ENCODE measurements at places on chromosomes 3 and 15. TPM values are rescaled to one million over a fixed set of nuclear protein-coding genes. Genes with fewer than 3 reads are reported as not detected.

DNA sequence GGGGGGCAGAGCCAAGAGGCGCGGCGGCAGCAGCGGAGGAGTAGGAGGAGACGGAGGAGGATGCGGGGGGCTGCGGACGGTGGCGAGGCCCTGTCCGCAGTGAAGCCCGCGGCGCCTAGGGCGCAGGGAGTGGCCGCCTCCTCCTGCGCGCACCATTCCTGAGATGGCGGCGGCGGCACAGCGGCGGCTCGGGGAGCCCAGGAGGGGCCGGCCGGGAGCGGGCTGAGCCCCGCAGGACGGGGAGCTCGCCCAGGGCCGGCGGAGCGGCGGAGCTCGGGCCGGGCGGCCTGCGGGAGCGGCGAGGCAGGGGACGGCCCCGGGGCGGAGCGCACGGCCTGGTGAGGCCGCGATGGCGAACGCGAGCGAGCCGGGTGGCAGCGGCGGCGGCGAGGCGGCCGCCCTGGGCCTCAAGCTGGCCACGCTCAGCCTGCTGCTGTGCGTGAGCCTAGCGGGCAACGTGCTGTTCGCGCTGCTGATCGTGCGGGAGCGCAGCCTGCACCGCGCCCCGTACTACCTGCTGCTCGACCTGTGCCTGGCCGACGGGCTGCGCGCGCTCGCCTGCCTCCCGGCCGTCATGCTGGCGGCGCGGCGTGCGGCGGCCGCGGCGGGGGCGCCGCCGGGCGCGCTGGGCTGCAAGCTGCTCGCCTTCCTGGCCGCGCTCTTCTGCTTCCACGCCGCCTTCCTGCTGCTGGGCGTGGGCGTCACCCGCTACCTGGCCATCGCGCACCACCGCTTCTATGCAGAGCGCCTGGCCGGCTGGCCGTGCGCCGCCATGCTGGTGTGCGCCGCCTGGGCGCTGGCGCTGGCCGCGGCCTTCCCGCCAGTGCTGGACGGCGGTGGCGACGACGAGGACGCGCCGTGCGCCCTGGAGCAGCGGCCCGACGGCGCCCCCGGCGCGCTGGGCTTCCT, at the start of gene GPR27:
Gene GPR27 (plus strand): TSS at position 155 of the 909 bp plus-strand sequence. CDS start 195 bp downstream, at position 350.
- DNase-seq: no peak

The SLC6A11 gene
- not detected for polyA plus RNA-seq

DNA sequence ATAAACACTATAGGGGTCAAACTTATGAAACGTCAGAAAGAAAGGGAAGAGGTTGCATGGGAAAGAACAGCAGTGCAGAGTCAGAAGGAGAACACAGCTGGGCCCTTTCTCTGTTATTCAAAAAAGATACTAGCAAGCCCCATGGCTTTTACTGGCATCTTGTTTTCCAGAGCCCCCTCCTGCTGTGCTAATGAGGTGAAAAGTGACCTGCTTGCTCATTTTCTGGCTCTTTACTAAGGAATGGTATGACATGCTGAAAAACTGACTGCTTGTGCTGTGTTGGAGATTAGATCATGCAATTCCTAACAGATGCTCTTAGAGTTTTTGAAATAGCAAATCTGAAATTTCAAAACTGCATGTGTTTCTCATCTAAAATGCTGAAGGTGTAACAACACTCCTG, 541.6 kb upstream of the ALCAM start:
- DNase-seq: no peak

The HTR3E gene
- polyA plus RNA-seq: 0.04 TPM

GRCh38 chr15:26234976-26235767, 372.0 kb upstream of the ATP10A start:
- DNase-seq: no peak

DNA sequence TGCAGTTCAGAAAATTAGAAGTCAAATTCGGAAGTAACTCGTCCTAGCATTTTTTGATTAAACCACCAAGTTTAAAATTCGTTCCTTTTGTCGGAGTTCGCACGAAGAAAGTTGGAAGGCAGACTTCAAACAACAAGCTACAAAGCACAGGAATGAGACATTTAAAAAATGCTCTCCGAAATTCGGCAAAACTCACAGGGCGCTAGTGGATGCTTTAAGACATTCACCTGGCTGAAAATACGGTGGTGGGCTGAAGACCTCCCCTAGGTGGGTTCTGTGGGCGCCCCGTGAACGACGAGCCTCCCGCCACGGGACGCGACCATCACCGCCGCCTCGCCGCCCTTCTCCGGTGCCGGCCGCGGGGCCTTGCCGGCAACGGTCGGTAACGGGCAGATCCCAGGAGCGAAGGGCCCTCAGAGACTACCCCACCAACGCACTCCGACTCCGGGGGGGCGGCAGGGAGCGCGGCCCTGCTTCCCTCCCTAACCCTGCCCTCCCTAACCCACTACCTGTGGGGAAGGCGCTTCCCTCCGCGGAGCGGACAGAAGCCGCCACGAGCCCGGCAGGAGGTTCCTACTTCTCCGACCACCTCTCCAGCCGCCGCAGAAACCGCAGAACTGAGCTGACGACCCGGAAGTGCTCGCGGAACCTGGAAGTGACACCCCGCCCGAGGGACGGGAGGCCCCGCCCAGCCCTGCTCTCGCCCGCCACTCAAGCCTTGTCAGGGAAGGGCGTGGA, at the start of gene GTF2A2:
Gene GTF2A2 (minus strand): TSS at position 619 of the 738 bp plus-strand sequence. CDS start 5,238 bp downstream, outside the sequence.
- peak; percentile 90 for DNase-seq

- DNase-seq: no peak
These were observed 21.8 kb downstream of the MGLL start for GRCh38 chr3:127800508-127800907.

The HIGD2B gene
- not detected for polyA plus RNA-seq

The PLS1 gene
- 33.6 TPM for polyA plus RNA-seq

GRCh38 chr3:10345911-10346310, 25.0 kb upstream of the SEC13 start:
- DNase-seq: no peak

DNA sequence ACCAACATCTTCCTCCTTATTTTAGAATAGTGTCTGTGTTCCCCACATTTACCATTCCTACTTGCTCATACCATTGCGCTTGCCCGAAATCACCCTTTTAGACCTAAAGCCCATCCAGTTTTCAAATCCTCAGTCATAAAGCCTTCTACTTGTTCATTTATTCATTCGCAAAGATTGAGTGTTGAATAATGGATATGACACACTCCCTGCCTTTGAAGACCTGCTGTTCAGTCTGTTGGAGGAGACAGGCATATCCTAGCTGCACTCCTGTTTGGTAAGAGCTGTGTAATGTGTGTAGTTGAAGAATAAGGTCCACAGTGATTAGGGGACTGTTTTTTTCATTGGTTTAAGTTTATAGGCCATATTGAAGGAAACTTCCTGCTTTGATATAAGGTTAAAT, 1.7 kb downstream of the CNOT10 start:
- no peak for DNase-seq

GRCh38 chr15:65804252-65804931, 12.3 kb upstream of the DENND4A start:
- DNase-seq: no peak

GRCh38 chr15:66675446-66675845, 26.6 kb upstream of the SMAD6 start:
- DNase-seq: no peak

- DNase-seq: no peak
These were observed 49.7 kb upstream of the FRMD4B start for GRCh38 chr3:69435274-69436265.

GRCh38 chr3:181403876-181404660, 307.7 kb upstream of the SOX2 start:
- no peak for DNase-seq

DNA sequence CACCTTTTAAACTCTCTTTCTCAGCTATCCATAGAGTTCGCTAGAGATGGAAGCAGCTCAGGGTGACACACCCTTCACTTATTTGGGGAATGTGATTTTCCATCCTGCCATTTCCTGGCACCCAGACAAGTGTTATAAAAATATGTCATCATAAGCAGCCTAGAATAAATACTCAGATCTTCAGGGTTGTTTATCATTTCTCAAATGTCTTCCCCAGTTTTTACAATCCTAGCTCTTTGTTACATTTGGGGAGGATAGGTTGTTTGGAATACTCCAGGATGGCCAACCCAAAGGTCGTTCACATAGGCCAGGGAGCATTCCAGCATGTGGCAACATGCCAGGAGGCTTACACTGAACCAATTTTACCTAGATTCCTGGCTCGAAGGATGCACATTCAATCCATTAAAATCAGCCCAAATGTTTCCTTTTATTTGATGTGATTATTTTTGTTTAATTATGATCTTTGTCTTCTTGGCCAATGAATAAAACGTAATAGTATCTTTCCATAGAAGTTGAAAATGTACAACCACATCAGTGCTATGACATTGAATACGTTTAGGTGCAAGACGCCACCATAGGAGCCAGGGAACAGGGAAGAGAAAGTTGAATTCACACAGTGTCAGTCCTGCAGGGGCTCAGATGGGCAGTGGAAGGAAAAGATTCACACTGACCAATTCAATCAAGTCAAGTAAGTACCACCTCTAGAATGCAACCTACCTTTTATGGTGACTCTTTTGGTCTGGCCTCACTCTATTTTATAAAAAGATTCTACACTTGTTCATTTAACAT, 537.7 kb upstream of the MDFIC2 start:
- DNase-seq: no peak

- no peak for DNase-seq
These were observed 55.4 kb downstream of the AGBL1 start for GRCh38 chr15:86135041-86135440.

The TMIE gene
- 1.3 TPM for polyA plus RNA-seq

DNA sequence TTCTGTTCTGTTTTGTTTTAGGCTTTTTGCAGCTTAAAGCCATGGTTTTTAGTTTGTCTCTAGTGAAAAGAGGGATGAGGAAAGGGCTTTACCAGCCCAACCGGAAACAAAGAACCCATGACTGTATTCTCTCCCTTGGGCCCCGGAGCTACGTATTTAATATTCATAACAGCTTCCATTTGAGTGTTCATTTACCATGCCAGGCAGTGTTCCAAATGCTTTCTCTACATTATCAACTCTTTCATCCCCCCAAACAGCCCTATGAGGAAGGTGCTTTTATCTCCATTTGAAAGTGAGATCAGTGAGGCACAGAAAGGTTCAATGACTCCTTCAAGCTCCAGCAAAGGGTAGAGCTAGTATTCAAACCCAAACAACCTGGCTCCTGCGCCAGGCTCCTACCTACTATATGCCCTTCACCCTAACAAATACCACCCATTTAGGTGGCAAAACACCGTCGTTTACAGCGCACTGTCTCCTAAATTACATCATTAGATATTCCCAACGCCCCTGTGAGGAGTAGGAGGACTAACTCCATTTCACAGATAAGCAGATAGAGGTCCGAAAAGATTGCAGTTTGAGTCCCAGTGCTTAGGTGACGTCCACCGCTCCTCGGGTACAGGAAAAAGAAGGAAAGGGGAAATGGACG, 27.9 kb downstream of the GTPBP8 start:
- DNase-seq: no peak

The CP gene
- 0.87 TPM for polyA plus RNA-seq

The CYP8B1 gene
- polyA plus RNA-seq: 0.77 TPM

- no peak for DNase-seq
These were observed 177.0 kb upstream of the NECTIN3 start for GRCh38 chr3:110894574-110894973.

DNA sequence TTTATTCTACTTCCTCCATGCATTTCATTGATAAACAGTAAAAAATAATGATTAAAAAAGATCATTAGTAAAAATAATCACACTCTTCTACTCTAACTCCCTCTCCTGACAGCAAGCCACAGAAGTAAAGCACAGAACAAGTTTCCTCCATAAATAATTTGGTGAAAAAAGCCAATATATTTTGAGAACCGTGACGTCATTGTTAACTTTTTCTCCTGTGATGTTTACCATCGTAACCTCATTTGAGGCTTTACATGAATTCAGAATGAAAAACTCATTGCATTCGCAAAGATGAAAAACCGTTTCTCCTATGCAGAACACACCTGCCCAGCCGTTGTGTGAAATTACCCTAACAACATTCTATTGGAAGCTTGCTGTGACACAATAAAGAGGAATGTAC, 120.7 kb downstream of the NSUN3 start:
- DNase-seq: no peak

DNA sequence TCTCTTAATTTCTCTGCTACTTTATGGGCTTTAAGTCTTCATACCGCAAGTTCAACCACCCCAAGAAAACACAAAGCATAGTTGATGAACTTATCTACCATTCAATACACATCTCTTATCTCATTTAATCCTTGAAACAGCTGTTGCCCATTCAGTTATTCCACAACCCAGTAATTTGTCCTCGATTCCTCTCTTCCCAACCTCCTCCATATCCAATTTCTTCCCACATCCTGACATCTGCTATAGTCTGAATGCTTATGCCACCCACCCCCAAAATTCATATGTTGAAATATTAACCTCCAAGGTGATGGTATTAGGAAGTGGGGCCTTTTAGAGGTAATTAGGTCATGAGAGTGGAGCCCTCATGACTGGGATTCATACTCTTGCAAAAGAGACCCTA, 345.4 kb downstream of the ERC2 start:
- no peak for DNase-seq

The KAT2B gene
- polyA plus RNA-seq: 20.9 TPM

DNA sequence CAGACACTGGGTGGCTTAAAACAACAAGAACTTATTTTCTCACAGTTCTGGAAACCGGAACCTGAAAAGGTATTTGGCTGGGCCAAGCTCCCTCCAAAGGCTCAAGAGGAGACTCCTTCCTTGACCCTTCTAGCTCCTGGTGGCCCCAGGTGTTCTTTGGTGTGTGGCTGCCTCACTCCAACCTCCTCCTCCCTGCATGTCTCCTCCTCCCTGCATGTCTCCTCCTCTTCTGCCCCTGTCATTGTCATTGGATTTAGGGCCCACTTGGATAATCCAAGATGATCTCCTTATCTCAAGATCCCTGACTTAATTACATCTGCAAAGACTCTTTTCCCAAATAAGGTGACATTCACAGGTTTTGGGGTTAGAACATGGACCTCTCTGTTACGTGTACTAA, 69.8 kb upstream of the MFGE8 start:
- DNase-seq: no peak

The GATA2 gene
- polyA plus RNA-seq: 40.0 TPM

DNA sequence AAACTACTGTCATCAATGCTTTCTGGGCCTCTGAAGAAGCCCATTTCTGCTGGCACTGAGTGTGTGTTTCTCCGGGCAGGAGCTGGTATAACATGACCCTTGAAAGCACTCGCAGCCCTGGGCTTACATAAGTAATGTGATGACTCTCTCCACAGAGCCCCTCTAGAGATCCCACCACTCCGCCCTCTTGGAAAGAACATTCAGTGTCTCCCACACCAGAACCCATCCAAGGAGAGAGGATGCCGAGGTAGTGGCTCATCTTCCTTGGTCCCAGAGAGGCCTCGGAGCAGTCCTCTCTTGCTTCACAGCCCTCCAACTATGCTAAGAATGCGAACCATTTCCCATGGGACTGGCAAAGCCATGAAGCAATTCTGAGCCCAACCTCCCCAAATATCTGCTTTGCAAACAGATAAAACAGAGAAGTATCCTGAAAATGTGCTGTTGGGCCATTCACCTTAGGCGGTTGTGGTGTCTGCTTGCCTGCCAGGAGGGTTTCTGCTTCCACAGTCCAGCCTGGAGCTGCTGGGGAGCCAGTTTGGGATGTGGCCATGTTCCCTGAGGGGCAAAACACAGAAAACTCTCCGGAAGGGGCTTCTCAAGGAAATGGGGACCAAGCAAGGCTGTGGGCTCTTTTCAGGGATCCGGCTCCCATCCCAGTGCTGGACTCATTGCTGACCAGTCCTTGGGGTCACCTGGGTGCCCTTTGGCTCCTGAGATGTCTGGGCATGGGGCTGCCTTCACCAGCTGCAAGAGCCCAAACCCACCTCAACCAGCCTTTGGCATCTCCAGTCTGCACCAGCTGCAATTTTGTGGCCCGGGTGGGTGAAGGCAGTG, 47.3 kb downstream of the AMOTL2 start:
- DNase-seq: no peak

The ADPRH gene
- polyA plus RNA-seq: 7.4 TPM
